ENCODE measurements at places on chromosomes 16 and 17.

GRCh38 chr17:77695386-77695785 is 263.1 kb upstream of the TNRC6C start:
- DNase-seq = no peak

- no peak for DNase-seq
These were observed 182 bp downstream of the RPL26 start for GRCh38 chr17:8382880-8383142.

DNA sequence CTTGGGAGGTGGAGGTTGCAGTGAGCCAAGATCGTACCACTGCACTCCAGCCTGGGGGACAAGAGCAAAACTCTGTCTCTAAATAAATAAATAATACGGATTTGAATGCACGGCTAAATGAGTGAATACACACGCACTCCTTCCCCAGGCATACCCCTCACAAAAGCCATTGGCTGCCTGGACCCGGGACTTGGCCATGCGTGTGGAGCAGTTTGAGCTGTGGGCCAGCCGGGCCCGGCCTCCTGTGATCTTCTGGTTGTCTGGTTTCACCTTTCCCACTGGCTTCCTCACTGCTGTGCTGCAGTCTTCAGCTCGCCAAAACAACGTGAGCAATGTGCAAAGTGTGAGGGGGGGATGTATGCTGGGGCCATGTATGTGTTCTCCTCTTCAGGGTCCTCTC is 1.6 kb upstream of the KDM6B start:
- DNase-seq = no peak

GRCh38 chr17:65230040-65230439 is 92.9 kb downstream of the RGS9 start:
- DNase-seq = no peak

- DNase-seq = peak; percentile 90
These were observed at the start of gene USP43 for GRCh38 chr17:9644910-9645751. Gene USP43, plus strand, starts transcription at chr17:9645517. Its CDS starts 116 bp downstream, at chr17:9645633.

DNA sequence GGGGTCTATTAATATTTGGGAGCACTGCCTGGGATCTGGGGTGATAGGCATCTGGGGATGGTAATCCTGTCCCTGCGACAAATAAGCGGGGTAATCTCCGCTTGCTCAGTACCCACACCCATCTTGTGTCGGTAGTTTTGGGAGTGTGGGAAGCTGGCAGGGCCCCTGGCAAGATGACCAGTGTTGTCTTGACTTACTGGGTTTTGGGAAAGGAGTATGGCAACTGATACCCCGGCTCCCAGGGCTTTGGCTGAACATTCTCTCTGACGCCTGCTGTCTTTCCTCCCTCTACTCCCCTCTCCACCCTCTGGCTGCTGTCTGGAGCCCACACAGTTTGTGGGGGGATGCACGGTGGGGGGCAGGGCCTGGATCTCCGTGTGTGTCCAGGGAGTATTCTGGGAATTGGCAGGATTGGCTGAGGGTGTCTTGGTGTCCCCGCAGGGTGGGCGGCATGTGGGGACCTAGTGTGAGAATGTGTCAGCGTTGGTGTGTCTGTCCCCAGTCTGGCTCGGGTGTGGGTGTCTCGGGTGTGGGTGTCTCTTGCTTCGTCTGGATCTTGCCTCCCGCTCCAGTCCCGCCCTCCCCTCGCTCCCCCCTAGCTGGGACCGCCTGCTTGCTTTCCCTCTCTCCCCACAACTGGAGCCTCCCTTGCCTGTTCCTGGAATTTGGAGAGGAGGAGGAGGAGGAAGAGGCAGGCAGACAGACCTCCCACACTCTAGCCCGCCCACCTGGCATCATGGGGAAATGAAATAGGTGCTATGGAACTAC is 12.0 kb downstream of the RARA start:
- no peak for DNase-seq

- no peak for DNase-seq
These were observed 832 bp upstream of the ADAP2 start for GRCh38 chr17:30920683-30921543.

- no peak for DNase-seq
These were observed 16.0 kb downstream of the CCL16 start for GRCh38 chr17:35965272-35965671.

DNA sequence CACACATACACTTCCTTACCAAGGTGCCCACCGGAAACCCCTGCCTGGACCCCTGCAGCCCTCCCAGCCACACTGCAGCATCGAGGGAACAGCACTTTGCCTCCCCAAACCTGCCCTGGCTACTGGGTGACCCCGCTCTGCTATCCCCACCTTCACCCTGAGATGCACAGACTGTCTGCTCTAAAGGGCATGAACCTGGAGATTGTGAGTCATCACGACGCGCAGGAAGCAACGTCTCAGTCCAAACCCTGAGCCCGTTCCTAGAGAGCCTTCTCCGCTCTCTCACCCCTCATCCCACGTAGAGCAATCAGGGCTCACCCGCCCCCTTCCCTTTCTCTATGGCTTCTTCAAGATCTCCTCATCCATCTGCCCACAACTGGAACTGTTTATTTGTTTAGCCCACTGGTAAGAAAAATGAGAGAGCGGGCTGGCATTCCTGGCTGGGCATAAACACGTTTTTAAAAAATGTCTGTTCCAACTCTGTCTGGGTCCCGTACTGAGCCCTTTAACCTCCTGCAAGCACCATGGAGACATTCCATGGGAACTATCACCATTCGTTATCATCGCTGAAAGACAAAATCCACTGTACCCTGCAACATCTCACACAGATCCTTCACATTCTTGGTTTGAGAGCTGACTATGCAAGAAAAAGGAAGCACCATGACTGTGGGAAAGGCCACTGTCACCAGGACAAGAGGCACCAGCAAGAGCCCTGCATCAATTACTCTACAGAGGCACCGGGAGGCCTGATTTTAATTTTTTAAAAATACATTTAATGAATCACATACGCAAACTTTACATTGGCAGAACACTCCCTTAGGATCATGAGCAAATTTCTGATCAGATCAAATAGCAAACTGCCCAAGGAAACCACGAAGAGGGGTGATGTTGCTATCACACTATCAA is 28.2 kb downstream of the ZFHX3 start:
- no peak for DNase-seq

GRCh38 chr17:73686126-73686525 is 41.9 kb upstream of the SDK2 start:
- DNase-seq = no peak

- DNase-seq = no peak
These were observed at the start of gene AOC2 for GRCh38 chr17:42844271-42844670. Gene AOC2, plus strand, starts transcription at chr17:42844580. Its CDS starts 47 bp downstream, at chr17:42844627.
